ENCODE measurements at places on chromosomes 12 and 14.

DNA sequence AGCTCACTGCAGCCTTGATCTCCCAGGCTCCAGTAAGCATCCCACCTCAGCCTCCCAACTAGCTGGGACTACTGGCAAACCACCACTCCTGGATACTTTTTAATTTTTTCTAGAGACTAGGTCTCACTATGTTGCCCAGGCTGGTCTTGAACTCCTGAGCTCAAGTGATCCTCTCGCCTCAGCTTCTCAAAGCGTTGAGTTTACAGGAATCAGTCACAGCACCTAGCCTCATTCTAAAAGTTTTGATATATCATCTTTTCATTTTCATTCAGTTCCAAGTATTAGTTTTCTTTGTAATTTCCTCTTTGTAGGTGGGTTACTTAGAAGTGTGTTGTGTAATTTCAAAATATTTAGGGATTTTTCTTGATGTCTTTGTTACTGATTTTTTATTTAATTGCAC lies 9.6 kb downstream of the CBX5 start:
- DNase-seq: no peak

DNA sequence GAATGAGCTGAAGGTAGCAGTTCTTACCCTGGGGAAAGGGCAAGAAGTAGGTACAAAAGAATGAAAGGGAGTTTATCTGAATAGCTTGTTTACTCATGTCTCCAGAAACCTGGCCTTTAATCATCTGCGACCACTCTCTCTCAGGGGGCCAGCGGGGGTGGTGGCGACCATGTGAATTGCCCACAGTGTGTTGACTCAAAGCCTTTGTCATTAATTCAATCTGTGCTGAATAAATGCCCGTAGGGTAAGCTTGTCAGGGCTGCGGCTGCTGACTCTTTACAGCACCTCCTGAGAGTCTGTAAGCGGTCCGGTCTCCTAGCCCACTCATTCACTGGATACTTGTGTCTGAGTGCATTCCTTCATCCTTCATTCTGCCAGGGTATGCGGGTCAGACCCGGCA lies 874.4 kb downstream of the SLC6A15 start:
- no peak for DNase-seq

- DNase-seq: no peak
These were observed 22.9 kb upstream of the EVL start for GRCh38 chr14:100042286-100042685.

- DNase-seq: no peak
These were observed 13.9 kb upstream of the NR4A1 start for GRCh38 chr12:52037248-52037861.

DNA sequence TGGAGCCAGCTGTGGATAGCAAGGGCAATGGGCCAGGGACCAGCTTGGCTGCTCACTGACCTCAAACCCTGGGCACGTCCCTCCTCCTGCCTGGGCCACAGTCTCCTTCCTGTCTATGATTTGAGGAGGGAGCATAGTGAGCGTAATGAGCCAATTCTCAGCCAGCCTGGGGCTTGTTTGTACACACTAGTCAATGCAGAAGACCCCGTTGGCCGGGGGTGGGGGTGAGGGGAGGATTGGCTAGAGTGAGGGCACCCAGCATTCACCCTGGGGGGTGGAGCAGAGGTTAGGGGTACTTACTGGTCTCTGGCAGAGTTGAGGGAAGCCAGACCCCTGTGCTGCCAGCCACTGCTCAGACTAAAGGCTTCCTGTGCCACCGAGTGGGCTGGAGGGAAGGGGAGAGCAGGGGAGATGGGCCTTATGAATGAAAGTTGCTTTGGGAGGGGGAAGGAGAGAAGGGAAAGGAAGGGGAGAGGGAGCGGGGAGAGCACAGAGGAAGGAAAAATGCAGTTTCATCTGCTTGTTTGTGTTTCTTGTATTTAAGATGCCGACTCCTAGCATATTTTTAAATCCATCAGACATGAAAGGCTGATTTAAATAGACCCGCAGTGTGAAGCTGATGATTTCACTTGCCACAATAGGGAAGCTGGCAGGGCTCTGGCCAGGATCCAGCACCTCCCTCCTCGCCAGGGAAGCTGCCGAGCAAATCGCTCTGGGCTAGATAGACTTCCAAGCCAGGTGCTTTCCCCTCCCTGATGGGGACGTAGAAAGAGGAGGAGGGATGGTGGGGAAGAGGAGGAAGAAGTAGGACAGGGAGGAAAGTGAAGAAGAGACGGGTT lies 114.0 kb downstream of the PRMT8 start:
- no peak for DNase-seq

DNA sequence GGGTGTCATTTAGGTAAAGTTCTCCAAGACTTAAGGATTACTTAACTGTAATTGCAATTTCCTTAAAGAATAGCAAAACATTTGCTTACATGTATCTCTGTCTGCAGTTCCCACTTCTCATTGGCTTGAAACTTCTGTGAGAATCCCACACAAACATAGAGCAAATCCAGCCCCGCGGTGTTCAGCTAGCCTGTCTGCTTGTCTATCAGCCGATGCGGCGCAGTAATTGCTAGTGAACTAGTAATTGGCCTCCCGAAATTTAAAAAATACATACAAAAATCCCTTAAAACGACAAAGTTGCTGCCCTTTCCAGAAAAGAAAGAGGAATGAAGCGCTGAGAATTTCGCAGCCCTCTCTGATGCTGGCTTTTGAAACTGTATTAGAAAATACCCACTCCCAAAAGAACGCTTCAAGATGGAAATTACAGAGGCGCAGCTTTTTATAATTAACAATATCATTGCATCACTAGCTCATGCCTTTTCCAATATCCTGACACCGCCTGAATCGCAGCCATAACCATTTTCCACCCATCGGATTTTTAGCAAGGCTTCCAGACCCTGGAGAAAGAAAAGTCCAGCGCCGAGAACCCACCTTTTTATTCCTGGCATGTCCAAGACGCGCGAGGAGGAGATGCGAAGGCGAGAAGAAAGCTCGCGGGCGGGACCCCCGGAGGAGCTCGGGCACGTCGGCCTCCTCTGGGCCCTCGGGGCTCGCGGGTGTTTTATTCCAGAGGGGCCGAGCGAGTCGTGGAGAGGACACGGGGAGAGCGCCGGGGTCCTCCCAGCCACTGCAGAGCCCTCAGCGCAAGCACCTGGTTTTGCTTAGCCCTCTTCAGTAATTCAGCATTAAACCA lies 646 bp downstream of the FBLN5 start:
- DNase-seq: no peak
